Pancreas (tissue), 10 donors: ENCODE measurements at places on chromosomes 6 and 20. TPM values are rescaled to one million over a fixed set of nuclear protein-coding genes. Genes with fewer than 3 reads are reported as not detected.

- H3K4me1 ChIP-seq = no peaks in the 10 kb centered on the region
- no peaks in the 10 kb centered on the region for H3K36me3 ChIP-seq
- no peak overlapping the region for H3K27ac ChIP-seq
- no peak for DNase-seq
- H3K4me3 ChIP-seq = no peak overlapping the region
These were observed 121.8 kb downstream of the COL9A1 start for GRCh38 chr6:70180901-70181599.

DNA sequence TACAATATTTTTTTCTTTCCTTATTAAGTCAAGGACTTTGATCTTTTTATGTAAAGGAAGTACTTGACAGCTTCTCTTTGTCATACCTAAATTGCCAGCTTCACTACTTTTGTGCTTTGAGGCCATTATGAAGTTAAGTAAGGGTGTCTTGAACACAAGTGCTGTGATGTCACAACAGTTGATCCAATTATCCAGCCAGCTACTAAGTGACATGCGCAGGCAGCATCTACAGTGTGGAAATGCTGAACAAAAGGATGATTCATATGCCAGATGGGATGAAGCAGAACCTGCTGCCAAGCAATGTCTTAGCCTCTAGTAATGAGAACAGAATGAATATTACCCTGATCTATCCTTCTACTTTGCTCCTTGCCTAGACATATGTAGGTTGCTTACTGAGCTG lies 68.3 kb upstream of the TMEM244 start:
- H3K27me3 ChIP-seq = no peaks in the 10 kb centered on the region
- no peak for DNase-seq
- no peak overlapping the region for H3K27ac ChIP-seq

GRCh38 chr6:77715588-77715987 lies 62.7 kb downstream of the MEI4 start:
- no peak overlapping the region for H3K4me3 ChIP-seq
- H3K4me1 ChIP-seq = no peaks in the 10 kb centered on the region
- H3K36me3 ChIP-seq = no peaks in the 10 kb centered on the region
- H3K27ac ChIP-seq = no peak overlapping the region
- H3K27me3 ChIP-seq = no peaks in the 10 kb centered on the region

GRCh38 chr6:98380589-98380988 lies 453.8 kb upstream of the POU3F2 start:
- no peaks in the 10 kb centered on the region for H3K36me3 ChIP-seq
- no peaks in the 10 kb centered on the region for H3K4me1 ChIP-seq
- H3K27me3 ChIP-seq = no peaks in the 10 kb centered on the region
- H3K27ac ChIP-seq = no peak overlapping the region
- H3K4me3 ChIP-seq = no peak overlapping the region

DNA sequence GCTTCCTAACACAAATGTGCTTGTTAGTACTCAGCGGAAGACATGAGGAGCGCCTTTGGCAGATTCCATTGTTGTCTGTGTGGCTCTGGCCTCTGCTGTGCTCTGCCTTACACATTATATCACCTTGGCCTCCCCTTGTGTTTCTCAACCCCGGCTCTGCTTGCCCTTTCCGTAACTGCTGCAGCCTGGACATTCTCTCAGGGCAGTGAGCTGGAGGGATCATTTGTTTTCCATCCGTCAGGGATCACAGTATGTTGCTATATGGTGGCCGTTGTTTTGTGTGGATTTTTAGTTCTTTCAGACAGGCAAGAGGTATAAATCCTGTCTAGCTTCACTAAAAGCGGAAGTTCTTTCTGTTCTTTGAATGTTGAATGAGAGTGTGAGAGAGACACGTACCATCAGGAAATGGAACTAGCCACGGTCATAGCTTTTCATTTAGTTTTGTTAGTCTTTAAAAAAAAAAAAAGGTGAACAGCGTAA lies 175.1 kb downstream of the JARID2 start:
- no peaks in the 10 kb centered on the region for H3K27me3 ChIP-seq
- no peak overlapping the region for H3K27ac ChIP-seq
- no peaks in the 10 kb centered on the region for H3K4me1 ChIP-seq
- no peak for DNase-seq
- H3K4me3 ChIP-seq = no peak overlapping the region

- no peak overlapping the region for H3K4me3 ChIP-seq
- no peak for DNase-seq
- H3K36me3 ChIP-seq = no peaks in the 10 kb centered on the region
These were observed 266.9 kb downstream of the UST start for GRCh38 chr6:149013586-149014344.

DNA sequence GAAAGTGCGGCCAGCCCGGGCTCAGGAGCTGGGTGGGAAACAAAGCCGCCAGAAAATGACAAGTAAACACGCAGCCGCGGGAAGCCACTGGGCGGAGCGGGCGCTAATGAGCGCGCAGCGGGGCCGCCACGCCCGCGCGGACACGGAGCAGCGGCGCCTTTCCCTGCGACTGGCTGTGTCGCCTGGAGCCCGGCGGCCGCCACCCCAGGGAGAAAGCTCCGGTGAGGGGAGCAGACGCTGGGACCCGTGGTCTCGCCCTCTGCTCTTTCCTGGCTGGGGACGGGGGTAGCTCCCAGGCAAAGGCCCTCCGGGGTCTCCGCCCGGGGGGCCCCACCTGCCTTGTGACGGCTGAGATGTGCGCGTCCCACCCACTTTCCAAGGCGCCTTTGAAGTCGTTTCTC lies 54.9 kb downstream of the PRR18 start:
- H3K27ac ChIP-seq = no peak overlapping the region
- no peaks in the 10 kb centered on the region for H3K4me1 ChIP-seq
- no peak overlapping the region for H3K4me3 ChIP-seq
- peaks cover 4% of the 10 kb centered on the region for H3K27me3 ChIP-seq
- no peaks in the 10 kb centered on the region for H3K36me3 ChIP-seq

DNA sequence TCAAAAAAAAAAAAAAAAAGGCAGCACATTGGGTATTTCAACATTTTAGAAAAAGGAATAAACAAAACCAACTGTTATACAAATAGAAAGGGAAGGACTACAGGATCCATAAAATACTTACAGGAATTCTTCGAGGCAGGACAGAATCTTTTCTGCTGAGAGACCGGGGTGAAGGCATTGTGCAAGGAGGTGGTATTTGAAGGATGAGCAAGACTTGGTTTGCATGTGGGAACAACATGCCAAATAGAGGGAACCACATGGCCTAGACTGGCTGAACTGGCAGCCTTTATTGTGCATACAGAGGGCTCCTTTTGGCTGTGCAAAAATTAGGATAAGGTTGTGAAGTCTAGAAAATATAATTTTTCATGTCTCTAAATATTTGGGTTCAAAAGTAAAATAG lies 62.9 kb downstream of the SCAND1 start:
- no peak for DNase-seq
- H3K27ac ChIP-seq = no peak overlapping the region

GRCh38 chr20:33412484-33412838 lies 11.1 kb upstream of the CDK5RAP1 start:
- DNase-seq = no peak
- no peaks in the 10 kb centered on the region for H3K36me3 ChIP-seq
- no peaks in the 10 kb centered on the region for H3K4me1 ChIP-seq
- no peak overlapping the region for H3K4me3 ChIP-seq
- H3K27me3 ChIP-seq = no peaks in the 10 kb centered on the region

DNA sequence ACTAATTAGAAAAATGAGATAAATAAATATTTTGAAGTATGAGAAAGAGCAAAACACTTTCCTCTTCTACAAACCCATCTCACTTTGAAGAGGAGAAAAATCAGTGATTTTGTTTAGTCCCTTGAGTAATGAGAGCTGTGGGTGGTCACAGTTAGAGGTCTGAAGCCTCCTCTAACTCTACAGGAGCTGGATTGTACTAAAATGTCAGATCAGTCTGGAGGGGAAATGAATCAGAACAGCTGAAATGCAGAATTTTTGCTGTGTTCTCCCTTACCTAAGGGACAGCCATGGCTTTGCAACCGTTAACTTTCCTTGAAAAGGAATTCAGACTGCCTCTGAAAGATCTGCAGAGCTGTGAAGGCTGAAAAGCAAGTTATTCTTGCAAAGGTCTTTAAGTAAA lies 11.4 kb upstream of the RFPL4B start:
- no peak overlapping the region for H3K27ac ChIP-seq
- H3K27me3 ChIP-seq = no peaks in the 10 kb centered on the region
- H3K4me1 ChIP-seq = no peaks in the 10 kb centered on the region
- DNase-seq = no peak
- no peaks in the 10 kb centered on the region for H3K36me3 ChIP-seq

GRCh38 chr6:139801571-139802321 lies 427.3 kb upstream of the CITED2 start:
- H3K27ac ChIP-seq = no peak overlapping the region
- H3K27me3 ChIP-seq = no peaks in the 10 kb centered on the region
- no peaks in the 10 kb centered on the region for H3K4me1 ChIP-seq
- H3K4me3 ChIP-seq = no peak overlapping the region
- no peaks in the 10 kb centered on the region for H3K36me3 ChIP-seq

DNA sequence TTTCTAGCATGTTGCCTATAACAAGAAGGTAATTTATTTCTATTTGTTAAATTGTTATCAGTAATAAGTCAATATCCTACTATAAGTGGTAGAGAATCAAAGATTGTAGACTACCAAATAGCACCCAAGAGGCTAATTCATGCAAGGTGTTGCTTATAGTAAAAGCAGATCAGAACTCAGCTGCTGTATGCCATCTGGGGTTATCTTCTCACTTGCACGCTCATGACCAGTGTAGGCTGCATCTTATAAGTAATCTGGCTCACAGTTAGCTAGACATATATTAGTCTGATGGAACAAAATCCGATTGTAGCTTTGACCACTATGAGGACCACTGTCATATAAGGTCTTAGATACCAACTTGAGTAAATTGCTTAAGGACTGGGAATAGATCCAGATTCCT lies 17.0 kb downstream of the TOP1 start:
- no peak overlapping the region for H3K27ac ChIP-seq
- no peaks in the 10 kb centered on the region for H3K27me3 ChIP-seq
- peaks cover 11% of the 10 kb centered on the region for H3K4me1 ChIP-seq
- no peak for DNase-seq
- no peaks in the 10 kb centered on the region for H3K36me3 ChIP-seq

The ULBP3 gene
- 0.88 TPM for total RNA-seq

The NQO2 gene
- total RNA-seq = 21.0 TPM

The VSX1 gene
- 0.28 TPM for total RNA-seq

The BMP7 gene
- 0.12 TPM for total RNA-seq

The TINAG gene
- total RNA-seq = not detected

The L3MBTL3 gene
- total RNA-seq = 5.3 TPM

The MUC22 gene
- not detected for total RNA-seq

The NXT1 gene
- 4.2 TPM for total RNA-seq

The ANKRD66 gene
- not detected for total RNA-seq

The BPIFB4 gene
- not detected for total RNA-seq
